ENCODE measurements at places on chromosomes 1 and 21. TPM values are rescaled to one million over a fixed set of nuclear protein-coding genes. Genes with fewer than 3 reads are reported as not detected.
A peak's percentile ranks its signal among the peaks of the same experiment; 100 is the strongest.

- peaks cover 100% of the 10 kb centered on the region for H3K27me3 ChIP-seq
- H3K36me3 ChIP-seq = no peaks in the 10 kb centered on the region
- DNase-seq = no peak
- H3K4me1 ChIP-seq = peaks cover 71% of the 10 kb centered on the region
- H3K4me3 ChIP-seq = peak overlapping the region; percentile 42
- no peak overlapping the region for H3K27ac ChIP-seq
Measured at GRCh38 chr1:50424884-50425375, 1.7 kb upstream of the DMRTA2 start.

DNA sequence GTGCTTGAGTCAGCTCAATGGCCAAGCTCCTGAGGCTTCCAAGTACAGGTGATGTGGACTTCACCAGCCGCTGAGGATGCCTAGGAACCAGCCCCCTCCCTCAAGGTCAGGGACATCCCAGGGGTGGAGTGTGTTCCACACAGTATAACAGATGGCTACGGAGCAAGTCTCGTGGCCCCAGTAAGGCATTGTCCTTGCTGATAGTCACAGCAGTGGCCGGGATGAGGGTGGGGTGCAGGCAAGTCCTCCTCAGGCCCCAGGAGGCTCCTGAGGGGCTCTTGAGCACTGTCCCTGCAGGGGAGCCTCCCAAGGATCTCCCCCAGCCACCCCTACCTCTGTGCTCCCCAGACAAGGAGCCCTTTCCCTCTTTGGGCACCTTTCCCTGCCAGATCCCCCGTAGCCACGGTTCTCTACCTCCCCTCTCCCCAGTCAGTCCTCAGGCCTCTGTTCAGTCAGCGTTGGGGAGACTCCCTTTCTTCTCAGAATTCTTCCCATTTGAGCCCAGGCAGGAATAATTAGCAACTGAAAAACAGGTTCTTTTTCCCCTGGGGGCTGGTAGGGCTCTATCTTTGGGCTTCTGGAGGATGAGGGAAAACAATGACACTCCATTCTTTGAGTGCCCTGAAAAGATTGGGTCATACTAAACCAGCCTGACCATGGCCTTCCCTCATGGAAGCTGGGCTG lies 7.1 kb upstream of the THEM5 start:
- H3K27me3 ChIP-seq = no peaks in the 10 kb centered on the region
- no peaks in the 10 kb centered on the region for H3K36me3 ChIP-seq
- H3K4me1 ChIP-seq = peaks cover 34% of the 10 kb centered on the region
- H3K4me3 ChIP-seq = no peak overlapping the region
- no peak overlapping the region for H3K27ac ChIP-seq
- no peak for DNase-seq

DNA sequence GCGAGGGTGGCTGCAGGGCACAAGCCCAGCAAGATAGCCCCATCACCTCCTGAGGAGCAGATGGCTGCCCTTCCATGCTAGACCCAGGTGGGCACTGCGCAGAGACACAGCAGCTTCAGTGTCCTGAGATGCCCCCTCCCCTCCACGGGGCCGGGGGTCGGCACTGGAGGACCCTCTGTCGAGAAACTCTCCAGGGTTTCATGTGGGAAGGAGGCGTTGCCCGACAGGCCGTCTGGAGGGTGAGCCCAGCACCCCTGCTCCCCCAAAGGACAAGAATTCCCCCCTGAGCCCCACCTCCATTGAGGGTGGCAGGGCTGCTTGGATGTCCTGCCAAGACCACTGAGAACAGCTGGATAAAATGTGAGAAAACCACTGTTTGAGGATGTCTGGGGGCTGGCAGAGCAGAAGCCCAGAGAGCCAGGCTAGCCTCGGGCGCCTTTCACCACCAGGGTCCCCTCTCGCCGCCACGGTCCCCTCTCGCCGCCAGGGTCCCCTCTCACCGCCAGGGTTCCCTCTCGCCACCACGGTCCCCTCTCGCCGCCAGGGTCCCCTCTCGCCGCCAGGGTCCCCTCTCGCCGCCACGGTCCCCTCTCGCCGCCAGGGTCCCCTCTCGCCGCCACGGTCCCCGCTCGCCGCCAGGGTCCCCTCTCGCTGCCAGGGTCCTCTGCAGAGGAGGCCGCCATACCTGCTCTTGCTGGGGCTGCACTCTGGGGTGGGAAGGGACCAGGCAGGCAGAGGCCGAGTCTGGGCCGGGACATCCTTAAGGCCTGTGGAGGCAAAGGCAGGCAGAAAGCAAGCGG lies 44.2 kb downstream of the SLC19A1 start:
- DNase-seq = peak; percentile 63
- H3K27ac ChIP-seq = no peak overlapping the region
- no peaks in the 10 kb centered on the region for H3K27me3 ChIP-seq

The LCE1D gene
- total RNA-seq = 49.6 TPM

GRCh38 chr1:101136739-101137138 lies 100.1 kb upstream of the S1PR1 start:
- DNase-seq = no peak
- no peaks in the 10 kb centered on the region for H3K36me3 ChIP-seq
- H3K27ac ChIP-seq = no peak overlapping the region
- H3K27me3 ChIP-seq = no peaks in the 10 kb centered on the region
- no peak overlapping the region for H3K4me3 ChIP-seq
- peaks cover 2% of the 10 kb centered on the region for H3K4me1 ChIP-seq
